ENCODE measurements at places on chromosomes 7 and 10.

DNA sequence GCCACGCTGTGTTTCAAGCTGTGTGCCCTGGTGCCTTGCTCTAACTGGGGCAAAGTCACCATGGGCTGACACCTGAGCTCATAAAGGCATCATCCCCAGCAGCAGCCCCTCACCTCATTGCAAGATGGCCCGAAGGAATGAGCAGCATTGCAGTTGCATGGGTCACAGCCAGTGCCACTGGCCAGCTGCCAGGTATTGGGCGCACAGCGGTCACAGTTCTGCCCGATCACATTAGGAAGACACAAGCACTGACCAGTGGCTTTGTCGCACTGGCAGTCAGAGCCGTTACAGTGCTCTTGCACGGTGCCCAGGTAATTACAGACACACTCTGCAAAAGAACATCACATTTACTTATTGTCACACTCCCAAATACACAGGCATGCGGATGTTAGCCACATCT is 51.1 kb downstream of the LAMB1 start:
- no peak for DNase-seq

- no peak for DNase-seq
Measured at GRCh38 chr7:106839511-106839910, 25.6 kb upstream of the PIK3CG start.

DNA sequence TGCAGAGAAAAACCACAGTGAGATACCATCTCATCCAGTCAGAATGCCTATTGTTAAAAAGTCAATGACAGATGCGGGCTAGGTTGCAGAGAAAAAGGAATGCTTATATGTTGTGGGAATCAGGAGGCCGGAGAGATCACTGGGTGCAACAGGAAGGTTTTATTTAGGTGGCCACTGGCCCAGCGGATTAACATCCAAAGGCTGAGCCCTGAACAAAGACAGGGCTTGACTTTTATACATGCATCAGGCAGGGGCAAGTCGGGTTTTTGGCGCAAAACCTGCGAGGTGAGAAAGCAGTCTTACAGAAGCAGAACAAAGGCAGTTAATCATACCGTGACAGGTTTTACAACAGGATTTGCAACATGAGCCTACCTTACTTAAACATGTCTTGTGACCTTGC is 620 bp downstream of the ZNF117 start:
- DNase-seq, result no peak

DNA sequence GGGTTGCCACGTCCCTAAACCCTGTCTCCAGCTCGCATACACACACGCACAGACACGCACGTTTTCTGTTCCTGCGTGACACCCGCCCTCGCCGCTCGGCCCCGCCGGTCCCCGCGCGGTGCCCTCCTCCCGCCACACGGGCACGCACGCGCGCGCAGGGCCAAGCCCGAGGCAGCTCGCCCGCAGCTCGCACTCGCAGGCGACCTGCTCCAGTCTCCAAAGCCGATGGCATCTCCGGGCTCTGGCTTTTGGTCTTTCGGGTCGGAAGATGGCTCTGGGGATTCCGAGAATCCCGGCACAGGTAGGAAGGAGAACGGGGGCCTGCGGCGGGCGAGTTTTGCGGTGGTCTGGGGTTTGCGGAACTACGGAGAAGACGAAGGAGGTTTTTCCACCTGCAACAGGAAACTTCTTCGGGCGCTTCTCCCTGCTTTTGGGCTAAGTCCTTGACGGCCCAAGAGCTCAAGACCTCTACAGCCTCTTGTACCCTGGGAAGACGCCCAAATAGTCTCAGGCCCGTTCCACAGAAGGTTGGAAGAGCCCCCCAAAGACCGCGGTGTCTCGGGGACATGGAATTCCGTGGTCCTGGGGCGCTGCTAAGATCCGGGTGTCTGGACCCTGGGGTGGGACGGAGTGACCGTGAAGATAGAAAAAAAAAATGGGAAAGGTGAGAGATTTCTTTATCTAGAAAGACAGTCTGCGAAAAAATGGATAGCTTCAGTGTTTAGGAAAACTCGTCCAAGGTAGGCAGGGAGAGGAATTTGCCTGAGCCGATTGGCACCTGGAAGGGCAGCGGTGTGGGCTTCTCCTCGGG is at the start of gene GAD2:
GAD2 (plus strand) TSS at position 190 of the 811 bp plus-strand sequence; CDS start at position 226, 36 bp downstream.
- no peak for DNase-seq

DNA sequence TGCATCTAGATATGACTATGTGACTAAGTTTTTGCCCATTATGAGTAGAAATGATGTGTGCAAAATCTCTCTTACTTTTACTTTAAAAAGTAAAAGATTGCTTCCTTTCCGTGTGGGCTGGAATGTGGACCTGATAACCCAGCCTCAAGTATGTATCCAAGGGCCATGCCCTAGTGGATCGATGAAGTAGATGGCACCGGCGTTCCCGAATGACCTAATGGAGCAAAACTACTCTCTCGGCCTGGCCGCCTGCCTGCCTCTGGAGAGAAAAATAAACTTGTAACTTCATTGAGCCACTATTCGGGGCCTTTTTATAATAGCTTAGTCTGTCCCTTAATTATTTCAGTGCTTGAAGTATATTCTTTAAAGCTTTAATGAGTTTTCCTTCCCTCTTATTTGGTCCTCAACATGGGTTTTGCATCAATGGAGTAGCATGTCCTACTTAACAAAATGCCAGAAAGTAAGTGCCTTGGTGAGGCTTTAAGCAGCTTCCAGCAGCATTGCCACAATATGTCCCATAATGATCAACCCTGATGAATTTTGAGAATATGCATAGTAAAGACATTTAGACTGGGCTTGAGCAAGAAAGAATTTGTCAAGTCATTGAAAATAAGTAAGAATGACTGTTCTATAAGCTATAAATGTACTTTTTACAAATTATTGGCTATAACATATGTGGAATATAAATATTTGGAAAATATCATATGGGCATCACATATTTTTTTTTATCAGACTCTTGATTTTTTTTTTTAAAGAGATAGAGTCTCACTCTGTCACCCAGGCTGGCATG is 61.4 kb downstream of the PLXDC2 start:
- DNase-seq, result no peak

DNA sequence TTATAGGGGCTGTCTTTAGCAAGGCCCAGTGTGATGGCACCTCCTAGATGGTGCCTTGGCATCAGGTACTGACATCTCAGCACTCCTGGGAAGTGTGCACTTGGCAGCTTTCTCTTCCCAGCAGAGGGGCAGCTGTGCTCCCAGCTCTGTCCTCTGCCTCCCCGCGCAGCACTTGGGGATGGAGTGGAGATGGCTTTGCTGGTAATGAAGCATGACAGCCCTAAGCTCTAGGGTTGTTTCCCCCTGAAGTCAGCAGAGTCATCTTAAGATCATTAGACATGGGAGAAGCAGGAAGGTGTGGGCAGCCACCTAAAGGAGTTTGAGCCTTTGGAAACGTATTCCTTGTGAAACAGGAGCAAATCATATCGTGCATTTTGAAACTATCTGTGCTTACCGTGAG is 46.7 kb downstream of the HTRA1 start:
- no peak for DNase-seq

DNA sequence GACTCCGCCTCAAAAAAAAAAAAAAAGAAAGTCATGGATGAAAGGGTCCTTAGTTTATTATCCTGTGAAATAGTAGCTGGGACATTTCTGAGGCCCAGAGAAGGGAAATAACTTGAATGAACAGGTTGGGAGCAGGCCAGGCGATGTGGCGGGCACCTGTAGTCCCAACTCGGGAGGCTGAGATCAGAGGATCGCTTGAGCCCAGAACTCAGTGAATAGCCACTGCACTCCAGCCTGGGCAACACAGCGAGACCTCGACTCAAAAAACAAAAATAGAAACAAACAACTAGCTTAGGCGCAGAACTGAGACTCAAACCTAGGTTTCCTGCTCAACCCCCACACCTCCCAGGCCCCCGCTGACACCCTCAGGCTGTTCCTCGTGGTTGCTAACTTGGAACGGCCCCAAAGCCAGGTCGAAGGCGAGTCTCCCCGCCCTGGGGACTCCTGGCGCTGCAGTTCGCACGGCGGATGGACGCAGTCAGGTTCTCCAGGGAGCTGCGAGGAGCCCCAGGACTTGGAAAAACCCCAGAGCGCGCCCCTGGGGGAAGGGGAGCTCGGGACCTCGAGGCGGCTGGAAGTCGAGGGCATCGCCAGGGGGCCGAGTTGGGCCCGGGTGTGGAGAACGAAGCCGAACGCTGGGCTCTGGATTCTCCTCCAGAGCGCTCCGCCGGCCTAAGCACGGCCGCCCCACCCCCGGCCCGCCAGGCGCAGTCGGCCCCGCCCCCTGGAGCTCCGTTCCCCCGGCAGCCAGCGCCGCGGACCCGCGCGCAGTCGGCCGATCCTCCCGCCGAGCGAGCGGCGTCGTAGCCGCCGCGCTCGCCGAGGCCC is at the start of gene STOX1:
STOX1 (plus strand) TSS at position 768 of the 828 bp plus-strand sequence. CDS start 93 bp downstream, outside the sequence.
- no peak for DNase-seq
